CD14-positive monocyte (primary cell): ENCODE measurements at places on chromosomes 5 and 9. TPM values are rescaled to one million over a fixed set of nuclear protein-coding genes. Genes with fewer than 3 reads are reported as not detected.

DNA sequence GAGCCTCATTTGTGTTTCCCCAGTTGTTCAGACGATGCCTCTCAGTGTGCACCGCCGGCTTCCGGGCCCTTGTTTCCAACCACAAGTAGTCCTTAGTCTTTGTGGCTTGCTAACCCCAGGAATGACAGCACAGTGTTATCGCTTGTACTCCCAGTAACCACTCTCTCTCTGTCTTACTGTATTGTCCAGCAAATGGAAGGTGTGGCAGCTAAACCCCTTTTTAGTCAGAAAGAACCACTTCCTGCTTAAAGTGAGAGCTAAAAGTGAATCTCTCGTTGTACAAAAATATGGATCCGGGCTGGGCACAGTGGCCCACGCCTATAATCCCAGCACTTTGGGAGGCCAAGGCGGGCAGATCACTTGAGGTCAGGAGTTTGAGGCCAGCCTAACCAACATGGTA, 61.3 kb downstream of the ENC1 start:
- DNase-seq, result no peak

- DNase-seq, result no peak
These were observed 386.2 kb downstream of the PRDM9 start for GRCh38 chr5:23893561-23893960.

DNA sequence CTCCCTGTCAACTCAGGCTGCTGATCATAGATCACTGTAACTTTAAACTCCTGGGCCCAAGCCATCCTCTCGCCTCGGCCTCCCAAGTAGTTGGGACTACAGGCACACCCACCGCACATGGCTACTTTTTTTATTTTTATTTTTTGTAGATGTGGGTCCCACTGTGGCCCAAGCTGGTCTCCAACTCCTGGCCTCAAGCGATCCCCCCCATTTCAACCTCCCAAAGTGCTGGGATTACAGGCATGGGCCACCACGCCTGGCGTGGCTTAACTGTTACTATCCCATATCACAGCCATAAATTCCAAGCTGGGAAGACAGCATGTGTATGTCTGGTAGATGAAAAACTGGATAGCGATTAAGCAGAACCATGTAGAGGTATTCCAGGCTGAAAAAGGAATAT, 1.0 kb downstream of the HDAC3 start:
- no peak for DNase-seq

GRCh38 chr9:78121488-78121887, 89.9 kb upstream of the GNAQ start:
- DNase-seq, result peak; percentile 76

DNA sequence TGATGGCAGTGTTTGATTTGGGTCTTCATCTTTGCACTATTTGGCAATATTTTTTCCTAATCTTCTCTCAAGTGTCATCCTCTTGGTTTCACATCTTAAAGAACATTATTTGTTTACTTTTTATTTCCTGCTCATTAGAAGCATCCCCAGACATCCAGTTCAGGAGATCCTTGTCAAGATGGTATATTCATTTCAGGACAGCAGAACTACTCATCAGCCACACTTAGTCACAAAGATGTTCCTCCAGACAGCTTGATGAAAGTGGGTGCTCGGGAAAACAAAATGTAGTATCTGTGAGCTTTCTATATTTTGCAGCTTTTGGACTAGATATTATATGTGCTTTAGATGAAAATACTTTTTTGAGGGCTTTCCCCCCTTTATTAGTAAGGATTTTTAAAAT, 72.1 kb upstream of the SREK1 start:
- DNase-seq, result no peak

- DNase-seq, result no peak
These were observed 173.3 kb downstream of the DENND1A start for GRCh38 chr9:123756484-123757106.

PLK2 gene
- polyA plus RNA-seq, result 4.5 TPM

TSLP gene
- not detected in 2 replicates for polyA plus RNA-seq

GABRG2 gene
- not detected for polyA plus RNA-seq
